H9 (cell line): ENCODE measurements at places on chromosomes 6 and 20. TPM values are rescaled to one million over a fixed set of nuclear protein-coding genes. Genes with fewer than 3 reads are reported as not detected.

GRCh38 chr20:7940341-7940740 is at the start of gene HAO1:
TSS of gene HAO1 (minus strand) at chr20:7940458. CDS start at chr20:7940422, 36 bp downstream.
- DNase-seq = no peak

DNA sequence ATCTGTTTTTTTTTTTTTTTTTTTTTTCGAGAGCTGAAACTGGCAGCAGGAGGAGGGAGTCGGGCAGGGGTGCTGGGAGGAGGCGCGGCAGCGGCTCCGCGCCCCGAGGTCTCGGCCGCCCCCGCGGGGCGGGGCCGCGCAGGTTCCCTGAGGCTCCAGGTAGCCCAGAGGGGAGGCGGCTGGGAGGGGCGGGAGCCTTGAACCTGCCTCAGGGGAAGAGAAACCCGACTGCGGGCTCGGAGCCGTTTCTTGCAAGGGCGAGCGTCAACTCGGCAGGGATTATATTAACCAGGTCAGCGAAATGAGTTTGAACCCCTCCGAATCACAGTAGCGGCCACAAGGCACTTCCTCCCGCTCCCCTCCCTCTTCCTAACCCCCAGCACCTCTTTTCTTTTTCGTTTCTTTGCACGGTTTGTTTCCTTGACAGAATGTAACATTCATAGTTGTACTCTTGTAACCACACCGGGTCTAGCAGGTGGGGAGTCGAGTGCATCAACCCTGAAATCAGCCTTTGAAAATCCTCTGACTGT is 2.0 kb downstream of the MYB start:
- peak; percentile 63 for DNase-seq

WFDC5 gene
- total RNA-seq = not detected in 2 replicates

GRCh38 chr6:36224918-36225461 is 28.4 kb downstream of the BRPF3 start:
- no peak for DNase-seq

DNA sequence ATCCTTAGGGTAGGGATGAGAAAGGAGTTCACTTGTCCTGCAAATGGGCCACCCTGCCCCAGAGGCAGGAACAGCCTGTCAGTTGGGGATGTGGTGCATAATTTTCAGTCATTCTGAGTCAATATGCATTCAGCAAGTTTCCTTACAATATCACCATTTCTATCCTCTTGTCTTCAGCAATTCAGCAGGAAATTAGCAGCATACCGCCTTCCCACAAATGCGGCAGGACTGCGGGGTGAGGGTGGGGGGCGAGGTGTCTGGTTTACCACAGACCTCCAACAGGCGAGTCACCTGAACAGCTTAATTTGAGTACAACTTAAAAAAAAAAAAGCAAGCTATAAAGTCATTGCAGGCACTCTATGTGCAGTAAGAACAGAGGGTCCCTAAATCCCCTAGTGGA is 126.8 kb downstream of the MAP3K7 start:
- no peak for DNase-seq

DNA sequence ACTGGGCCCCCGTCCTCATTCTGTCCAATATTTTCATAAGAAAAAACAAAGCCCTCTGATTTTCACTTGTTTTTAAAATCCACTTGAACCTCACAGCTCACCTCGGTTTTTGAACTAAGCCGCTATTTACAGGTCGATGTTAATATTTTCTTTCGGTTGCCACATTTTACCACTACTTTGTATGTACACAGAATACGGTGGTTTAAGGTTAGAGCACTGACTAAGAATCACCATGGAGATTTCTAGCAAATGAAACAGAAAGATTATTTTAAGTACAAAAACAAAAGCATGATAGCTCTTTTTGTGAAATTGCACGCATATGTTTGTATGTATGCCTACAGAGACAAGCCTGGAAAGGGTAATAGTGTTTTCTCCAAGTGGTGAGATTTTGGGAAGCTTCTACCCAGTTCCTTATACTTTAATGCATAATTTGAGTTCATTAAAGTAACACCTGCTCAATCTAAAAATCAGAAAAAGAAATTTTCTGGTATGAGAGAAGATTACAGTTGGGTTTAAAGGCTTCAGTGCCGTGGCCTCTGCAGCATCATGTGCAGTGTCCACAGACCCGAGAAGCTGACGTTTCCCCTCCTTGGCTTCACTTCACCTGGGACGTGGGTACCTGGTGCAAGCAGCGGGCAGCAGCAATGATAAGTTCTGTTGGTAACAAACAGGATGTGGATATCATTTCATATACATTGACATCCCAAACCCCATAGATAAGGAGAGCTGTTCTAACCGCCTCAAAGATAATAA is 144.0 kb downstream of the UST start:
- no peak for DNase-seq

DNA sequence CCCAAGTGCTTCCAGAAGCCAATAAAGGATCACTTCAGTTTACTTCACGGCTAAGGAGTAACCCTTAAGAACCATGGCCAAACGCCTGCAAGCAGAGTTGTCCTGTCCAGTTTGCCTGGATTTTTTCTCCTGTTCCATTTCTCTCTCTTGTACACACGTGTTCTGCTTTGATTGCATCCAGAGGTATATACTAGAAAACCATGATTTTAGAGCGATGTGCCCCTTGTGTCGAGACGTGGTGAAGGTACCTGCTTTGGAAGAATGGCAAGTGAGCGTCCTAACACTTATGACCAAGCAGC is 2.5 kb downstream of the RFPL4B start:
- DNase-seq = no peak

GRCh38 chr6:147283460-147283859 is 79.2 kb downstream of the STXBP5 start:
- DNase-seq = no peak

GRCh38 chr20:57319584-57319983 is 10.0 kb upstream of the SPO11 start:
- DNase-seq = no peak

B3GAT2 gene
- 0.22 and 0.24 TPM in 2 replicates for total RNA-seq

PLCB1 gene
- 11.1 and 11.5 TPM in 2 replicates for total RNA-seq

NKAIN4 gene
- total RNA-seq = 19.1 and 20.9 TPM in 2 replicates

DNA sequence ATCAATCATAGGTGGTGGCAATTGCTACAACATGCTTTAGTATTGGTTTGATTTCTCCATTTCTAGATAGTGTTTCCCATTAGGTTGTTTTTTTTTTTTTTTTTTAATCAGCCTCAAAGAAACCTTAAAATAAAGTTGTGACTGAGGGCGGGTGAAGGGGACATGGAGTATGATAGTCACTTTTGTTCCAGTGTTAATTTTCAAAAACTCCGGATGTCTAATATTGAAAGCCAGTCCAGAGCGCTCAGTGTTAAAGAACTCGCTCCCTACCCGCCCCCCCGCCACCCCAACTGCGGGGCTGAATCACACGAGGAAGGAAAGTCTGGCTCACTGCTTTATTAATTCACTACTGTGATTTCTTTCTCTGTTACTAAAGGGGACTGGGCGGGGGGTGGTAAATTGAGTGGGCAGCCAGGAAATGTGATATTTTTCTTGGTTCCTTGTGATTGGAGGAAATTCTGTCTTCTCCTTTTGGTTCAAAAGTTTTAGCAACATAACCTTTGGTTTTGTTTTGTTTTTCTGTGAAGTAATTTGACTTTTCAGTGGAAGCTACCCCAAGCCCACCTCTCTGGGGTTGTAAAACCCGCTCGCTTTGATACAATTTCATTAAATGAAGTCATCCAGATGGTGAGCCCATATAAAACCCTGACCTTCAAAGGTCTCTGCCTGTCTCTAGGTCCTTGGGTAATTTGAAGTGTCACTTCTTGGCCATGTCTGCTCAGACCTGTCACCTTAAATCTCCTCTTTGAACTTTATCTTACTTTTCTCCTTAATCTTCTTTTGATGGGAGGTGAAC is 38.0 kb downstream of the TNFAIP3 start:
- DNase-seq = no peak

DNA sequence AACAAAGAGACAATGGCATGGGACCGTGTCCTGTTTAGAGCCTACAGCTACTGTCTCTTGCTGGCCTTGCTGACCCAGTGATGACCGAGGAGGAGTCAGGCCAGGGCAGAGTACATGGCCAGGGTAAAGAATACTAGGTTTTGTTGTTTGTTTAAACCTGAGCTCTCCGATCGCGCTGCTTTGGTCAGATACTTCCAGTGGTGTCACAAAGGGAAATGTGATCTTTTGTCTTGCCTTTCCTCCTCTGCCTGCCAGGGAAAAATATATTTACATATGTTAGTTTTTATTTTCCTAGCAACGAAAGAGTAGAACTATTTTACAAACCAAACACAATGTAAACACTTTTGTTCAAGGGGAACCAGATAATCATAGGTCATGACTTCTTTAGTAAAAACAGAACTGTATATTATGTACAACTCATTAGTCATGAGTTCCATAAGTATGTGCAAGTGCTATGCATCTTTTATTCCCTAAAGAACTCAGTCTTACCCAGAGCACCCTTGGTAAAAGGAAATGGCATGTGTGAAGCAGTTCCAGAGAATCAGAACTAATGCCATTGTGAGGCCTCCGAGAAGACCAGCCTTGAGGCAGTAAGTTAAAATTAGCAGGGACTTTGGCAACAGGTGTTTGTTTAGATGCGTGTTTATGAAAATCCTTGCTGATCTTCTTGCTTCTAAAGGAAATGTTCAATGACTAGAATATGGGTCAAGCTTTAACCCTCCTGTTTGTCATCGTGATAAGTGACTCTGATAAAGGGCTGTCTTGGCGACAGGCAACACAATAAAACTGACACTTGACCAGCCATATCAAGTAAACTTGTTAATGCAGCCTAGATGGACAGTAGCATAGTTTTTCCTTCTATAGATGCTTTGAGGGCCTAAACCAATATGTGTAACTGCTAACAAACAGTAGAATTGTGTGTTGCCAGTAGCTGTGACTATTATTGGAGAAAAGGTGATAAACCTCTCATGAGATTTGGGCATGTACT is 204.6 kb downstream of the NKAIN2 start:
- no peak for DNase-seq

RFX6 gene
- total RNA-seq = not detected in 2 replicates

DNA sequence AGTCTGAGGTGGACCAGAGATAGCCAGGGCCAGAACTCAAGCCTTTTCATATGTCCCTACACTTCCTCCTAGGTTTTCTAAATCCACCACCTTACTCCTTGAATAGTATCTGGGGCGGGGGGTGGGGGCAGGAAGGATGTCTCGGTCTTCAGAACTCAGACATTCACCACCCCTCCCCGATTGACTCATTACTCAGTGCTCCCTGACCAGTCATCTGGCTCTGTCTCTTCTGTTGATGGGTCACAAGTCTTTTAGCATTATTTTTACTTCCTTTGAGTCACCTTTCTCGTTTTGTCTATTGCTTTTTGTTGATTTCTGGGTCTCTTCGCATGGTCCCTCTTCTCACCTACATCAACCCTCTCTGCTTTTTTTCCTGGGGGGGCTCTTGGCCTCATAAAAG is 23.3 kb downstream of the NOX3 start:
- DNase-seq = no peak

ARMC2 gene
- 2.8 and 3.9 TPM in 2 replicates for total RNA-seq

DNA sequence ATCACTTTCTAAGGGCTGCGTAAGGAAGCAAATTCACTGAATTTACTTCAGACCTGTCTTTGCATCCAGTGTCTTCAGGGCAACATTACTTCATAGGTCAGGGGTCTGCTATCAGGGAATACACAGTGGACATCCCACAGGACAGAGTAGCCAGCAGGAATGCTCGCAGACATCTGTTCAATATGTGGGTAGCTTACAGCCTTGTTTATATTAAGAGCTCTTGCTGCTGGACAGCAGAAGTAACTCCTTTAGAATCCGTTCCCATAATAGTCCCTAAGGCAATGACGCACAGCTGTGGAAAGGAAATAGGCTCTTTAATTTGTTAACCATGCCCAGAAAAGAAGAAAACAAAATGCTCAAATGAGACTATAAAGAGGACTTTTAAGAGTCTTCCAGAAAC is 198.7 kb downstream of the MOXD1 start:
- no peak for DNase-seq

EYS gene
- total RNA-seq = 0.11 TPM in 1 of 2 replicates, not detected in the other

TRIM31 gene
- not detected in 2 replicates for total RNA-seq

- no peak for DNase-seq
These were observed 102.6 kb downstream of the SPTLC3 start for GRCh38 chr20:13111249-13111911.

GRCh38 chr6:43070028-43070632 is 6.0 kb upstream of the PTK7 start:
- no peak for DNase-seq
